ENCODE measurements at places on chromosomes 16 and 17.

DNA sequence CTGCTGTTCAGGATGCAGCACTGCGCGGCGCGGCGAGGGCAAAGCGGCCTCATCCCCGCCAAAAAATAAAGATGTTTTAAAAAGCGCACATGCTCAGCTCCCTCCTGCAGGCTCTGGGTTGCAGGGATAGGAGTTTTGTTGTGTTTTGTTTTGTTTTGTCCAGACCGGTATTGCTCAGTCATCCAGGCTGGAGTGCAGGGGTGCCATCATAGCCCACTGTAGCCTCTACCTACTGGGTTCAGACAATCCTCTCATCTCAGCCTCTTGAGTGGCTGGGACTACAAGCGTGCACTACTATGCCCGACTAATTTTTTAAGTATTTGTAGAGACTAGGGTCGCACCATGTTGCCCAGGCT is 636 bp downstream of the WWOX start:
- no peak for DNase-seq

DNA sequence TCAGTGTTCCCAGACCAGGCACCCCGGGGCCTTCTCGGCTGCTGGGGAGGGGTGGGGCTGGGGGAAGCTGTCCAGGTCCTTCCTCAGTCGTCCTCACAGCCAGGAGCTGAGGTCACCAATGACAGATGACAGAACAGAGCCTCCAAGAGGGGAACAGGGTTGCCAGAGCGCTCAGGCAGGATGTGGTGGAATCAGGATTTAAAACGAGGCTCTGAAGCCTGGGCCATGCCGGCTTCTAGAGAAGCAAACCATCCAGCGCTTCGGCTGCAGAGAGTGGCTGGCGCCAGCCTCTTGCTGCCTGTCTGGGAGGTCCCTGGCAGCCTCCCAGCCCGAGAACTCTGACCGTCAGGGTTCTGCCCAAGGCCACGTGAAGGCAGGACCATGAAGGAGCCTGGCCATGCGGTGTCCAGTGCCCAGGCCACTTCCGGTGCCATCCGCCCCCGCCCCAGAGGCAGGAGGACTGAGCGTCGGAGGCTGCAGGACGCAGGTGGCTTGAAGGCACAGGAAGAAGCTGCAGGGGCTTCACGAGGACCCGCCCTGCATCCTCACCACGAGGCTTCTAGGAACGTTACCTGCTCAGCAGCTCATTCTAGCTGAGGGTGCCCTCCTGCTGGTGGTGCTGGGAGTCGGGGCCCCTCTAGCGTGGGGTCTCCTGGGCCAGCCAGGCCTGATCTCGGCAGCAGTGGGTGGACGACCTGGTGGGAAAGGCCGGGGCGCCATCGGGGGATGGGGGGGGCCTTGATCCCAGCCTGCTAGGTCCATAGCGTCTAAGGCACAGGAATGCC is 78.5 kb downstream of the KLHDC4 start:
- no peak for DNase-seq

GRCh38 chr17:32558326-32558955 is 71.6 kb downstream of the CDK5R1 start:
- DNase-seq: no peak

DNA sequence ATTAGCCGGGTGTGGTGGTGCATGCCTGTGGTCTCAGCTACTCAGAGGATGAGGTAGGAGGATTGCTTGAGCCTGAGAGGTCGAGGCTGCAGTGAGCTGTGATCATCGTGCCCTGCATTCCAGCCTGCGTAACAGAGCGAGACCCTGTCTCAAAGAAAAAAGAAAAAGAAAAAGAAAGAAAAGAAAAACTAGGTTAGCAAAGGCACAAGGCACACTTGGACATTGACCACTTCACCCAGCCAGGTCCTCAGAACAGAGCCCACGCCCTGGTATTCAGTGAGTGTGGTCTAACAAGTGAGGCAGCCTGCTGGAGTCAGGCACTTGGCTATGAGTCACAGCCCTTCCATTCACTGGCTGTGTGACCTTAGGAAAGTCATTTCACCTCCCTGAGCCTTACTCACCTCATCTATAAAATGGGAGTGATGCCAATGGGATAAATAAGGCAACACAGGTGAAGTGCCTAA is 10.4 kb downstream of the MILR1 start:
- no peak for DNase-seq

- no peak for DNase-seq
These were observed 541 bp downstream of the VKORC1 start for GRCh38 chr16:31094088-31094423.
